ENCODE measurements at places on chromosomes 11 and 22.

DNA sequence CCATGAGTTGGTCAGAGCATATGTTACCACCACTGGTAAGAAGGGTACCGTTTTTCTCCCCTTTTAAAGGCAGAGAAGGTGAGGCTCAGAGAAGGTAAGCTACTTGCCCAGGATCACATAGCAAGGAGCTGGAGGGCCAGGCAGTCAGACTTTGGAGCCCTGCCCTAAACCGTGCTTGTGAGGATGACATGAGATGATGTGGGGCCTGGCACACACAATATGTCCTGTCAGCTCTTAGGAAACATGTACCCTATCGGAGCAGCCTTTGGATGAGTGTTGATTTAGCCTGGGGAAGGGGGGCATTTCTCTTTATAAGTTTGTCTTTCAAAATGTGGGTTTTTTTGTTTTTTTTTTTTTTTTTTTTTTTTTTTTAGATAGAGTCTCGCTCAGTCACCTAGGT, 100.5 kb upstream of the CRYBB3 start:
- DNase-seq: no peak

GRCh38 chr11:69711822-69712801, 8.3 kb upstream of the FGF19 start:
- DNase-seq: no peak

DNA sequence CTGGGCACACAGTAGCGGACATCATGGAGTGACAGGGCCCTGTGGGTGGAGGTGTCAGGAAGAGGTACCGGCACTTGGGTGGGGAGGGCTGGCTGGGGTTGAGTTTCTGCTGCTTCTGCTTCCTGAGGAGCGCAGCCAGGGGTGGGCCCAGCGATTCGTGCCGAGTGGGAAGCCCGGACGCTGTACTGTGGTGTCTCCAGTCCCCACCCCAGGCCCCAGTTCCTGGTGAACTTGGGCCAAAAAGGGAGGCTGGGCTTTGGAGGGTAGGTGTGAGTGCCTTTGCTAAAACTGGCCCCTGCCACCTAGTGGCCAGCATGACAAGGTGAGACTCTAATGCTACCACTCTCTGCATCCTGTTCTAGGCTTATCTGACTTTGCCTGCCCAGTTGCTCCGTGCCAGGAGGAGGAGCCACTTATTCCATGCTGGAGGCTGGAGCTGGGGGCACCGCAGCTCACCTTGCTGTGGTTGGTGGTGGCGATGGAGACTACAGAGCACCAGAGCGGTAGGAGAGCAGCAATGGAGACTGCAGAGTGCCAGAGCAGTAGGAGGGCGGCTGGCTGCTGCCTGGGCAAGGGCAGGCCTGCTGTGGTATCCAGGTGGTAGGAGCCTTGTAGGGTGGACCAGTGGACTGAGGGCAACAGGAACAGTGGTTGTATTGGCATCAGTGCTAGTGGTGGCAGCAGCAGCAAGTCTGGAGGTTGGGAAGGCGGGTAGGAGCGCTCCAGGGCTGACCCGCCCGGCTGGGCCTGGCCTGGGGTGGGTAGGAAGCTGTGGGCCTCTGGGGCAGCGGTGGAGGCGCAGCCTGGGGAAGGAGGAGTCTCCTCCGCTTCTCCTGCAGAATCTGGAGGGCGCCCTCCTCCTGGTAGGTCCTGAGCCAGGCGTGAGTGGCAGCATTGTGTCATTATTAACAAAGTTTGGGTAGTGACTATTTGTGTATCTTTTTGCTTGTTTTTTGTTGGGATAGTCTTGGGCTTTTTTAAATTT, 2.2 kb upstream of the RFPL2 start:
- DNase-seq: no peak

DNA sequence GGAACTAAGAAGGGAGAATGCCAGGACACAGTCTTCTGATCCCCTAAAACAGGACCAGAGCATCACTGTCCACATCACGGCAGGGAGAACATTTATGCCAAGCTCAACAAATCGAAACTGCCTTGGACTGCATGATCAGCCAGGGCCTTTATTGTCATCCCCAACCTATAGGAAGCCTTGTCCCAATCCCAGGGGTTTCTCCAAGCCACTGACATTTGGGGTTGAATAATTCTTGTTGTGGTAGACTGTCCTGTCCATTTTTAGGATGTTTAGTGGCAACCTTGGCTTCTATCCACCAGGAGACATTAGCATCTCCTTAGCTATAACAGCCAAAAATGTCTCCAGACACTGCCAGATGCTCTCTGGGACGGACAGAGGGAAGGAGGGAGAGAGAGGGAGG, 37.1 kb downstream of the RPL27A start:
- DNase-seq: no peak

DNA sequence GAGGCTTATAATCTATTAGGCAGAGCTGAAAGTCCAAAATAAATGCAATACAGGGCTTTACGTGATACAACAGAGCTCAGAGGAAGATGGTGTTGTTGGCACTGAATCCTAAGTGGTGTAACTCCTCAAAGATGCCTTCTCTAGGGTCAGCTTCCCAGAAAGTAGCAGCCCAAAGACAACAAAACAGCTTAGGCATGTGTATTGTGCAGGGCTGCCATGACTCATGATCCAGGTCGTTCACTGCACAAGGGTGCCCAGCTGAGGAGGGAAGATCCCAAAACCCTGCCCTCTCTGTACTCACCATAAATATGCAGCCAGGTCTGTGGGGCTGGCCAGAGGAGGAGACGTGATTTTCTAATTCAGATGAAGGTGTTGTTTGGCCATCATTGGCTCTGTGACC, 59.4 kb upstream of the NNMT start:
- no peak for DNase-seq

- DNase-seq: no peak
These were observed 78.9 kb upstream of the MPPED2 start for GRCh38 chr11:30665067-30665466.

- no peak for DNase-seq
These were observed 271.9 kb downstream of the RAB38 start for GRCh38 chr11:87903345-87903744.

- DNase-seq: peak; percentile 70
These were observed 104.7 kb downstream of the ETS1 start for GRCh38 chr11:128482512-128483191.

- DNase-seq: no peak
These were observed 49.9 kb downstream of the TRAF6 start for GRCh38 chr11:36460220-36460619.

DNA sequence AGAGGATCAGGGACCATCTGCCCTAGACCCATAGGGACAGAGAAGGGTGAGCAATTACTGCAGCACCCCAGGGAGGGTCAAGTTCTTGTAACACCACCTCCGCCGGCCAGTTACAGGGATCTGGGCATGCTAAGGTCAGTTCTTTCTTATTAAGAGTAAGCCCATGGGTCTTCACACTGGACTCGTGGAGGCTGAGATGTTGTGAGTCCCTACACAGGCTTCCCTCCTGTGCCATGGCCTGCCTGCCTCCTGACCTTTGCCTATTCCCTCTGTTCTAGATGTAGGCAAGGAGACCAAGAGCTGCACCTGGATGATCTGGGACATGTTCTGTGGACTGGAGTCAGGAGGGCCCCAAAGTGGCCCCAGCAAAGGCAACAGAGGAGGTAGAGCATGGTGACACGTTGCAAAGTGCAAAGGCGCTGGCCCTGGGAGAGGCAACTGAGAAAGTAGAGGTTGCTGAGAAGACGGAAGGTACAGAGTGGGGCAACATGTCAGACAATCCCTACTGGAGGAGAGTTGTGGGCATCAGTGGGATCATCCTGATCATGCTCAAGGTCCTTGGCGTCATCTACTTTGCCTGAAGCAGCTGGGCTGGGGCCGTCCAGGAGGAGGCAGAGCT, 16.3 kb upstream of the GNAZ start:
- DNase-seq: no peak

GRCh38 chr22:24481641-24482040, 13.5 kb upstream of the UPB1 start:
- DNase-seq: no peak

- no peak for DNase-seq
These were observed 28.8 kb upstream of the P2RY2 start for GRCh38 chr11:73189315-73189714.

GRCh38 chr22:35349704-35350538, 31.0 kb upstream of the HMOX1 start:
- no peak for DNase-seq

GRCh38 chr11:7896009-7896785, 34.9 kb downstream of the OR10A6 start:
- no peak for DNase-seq

GRCh38 chr11:131867457-131868257, 497.2 kb downstream of the NTM start:
- DNase-seq: peak; percentile 70

- DNase-seq: no peak
These were observed 32.5 kb downstream of the PDE3B start for GRCh38 chr11:14676068-14676467.

DNA sequence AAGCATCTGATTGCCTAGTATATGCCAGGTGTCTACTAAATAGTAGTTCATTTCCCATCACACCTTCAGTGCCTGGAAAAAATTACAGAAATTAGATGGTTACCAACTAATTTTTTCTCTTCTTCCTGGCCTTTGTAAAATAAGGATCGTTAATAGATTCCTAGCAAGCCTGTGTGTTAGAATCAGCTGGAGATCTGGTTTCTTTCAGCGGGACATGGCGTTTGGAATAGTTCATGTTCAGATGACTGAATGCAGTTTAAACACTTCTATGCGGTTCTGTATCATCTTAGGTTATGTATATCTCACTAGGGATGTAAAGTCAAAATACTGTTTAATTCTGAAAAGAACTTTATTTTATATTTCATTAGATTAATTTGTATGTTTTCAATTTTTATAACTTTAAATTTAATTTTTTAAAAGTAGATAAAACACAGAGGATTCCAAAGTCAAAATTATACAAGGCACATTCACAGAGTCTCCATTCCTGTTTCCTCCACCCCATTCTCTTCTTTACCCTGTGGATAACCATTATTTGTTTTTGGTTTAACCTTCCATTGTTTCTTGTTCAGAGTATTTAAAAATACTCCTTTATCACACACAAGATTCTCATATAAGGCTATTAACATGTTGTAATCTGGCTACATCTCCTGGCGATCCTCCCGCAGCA, 132.8 kb downstream of the ATXN10 start:
- DNase-seq: no peak

- no peak for DNase-seq
These were observed 15.5 kb downstream of the DCPS start for GRCh38 chr11:126319374-126319740.

GRCh38 chr11:72088076-72088808, 7.6 kb downstream of the LRRC51 start:
- DNase-seq: no peak

DNA sequence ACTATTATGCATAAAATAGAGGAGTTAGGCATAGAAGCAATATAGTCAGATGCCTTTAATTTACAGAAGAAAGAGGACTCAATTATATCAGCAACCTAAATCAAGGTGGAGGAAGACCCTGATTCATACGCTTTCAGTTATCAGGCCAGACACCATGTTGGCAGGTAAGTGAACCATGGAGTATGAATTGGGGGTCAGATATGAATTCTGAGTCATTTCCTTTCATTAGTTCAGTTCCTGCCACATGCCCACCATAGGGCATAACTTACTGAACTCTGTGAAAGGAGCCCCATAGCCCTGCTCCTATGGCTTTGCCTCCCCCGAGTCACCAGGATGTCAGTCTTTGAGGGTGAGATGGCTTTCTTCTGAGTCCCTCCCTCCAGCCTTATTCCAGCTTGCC, 15.1 kb downstream of the PATE2 start:
- DNase-seq: no peak

DNA sequence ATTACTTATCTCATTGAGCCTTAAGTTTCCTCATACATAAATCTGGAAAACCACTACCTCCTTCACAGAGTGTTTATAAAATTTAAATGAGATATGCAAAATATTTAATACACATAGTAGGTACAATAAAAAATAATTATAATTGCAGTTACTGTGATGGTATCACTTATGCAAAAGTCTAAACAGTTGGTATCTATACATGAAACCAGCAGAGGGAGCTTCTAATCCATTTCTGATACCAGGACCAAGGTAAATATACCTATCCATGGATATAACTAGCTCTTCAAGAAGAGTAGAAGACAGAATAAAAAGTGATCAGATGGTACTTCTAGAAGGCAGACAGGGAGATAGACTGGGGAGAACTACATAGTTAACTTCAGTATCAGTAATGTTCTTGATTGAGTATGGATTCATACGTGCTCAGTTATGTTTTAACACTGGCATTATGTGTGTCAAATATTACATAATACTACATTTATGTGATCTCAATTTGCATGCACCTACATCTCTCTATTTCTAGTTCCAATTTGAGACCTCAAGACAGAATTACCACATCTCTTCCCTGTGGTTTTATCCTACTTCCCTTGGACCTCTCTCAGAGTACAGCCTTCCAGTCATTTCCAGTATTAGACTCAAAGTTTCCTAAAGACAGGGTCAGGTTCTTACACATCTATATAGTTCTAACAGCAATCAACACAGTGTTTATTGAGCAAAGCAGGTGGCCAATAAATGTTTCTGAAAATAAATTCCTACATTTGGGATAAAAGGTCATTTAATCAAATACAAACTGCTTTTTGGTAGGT, 13.7 kb upstream of the TSG101 start:
- DNase-seq: no peak

- peak; percentile 83 for DNase-seq
These were observed 39.8 kb downstream of the IL18BP start for GRCh38 chr11:72038491-72038890.

DNA sequence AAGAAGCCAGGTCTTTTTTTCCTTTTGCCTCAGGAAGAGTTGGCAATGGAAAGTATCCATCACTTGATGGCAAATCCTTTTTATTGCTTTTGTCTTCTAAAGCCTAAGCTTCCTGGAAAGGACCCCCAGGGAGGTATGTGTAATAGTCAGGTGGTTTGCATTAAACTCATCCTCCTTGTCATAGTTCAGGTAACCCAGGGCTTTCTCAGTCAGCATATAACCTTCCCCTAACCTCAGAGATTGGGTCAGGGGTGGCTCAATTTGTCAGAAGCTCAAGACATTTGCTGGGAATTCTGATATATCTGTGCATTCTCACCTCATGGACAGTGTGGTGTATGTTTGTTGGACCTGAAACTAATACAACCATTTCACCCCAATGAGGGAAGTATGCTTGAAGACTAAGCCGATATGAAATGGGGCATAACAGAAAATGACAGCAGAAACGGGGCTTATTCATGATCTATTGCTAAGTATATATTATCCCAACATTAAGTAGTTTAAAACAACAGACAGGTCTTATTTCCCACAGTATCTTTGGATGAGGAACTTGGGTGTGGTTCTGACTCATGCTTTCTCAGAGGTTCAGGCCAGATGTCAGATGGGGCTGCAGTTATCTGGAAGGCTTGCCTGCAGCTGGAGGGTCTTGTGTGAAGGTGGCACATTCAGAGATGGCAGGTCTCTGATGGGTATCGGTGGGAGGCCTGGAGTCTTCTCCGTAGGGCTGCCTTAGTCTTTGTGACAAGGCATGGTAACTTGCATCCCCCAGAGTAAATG, 135.8 kb upstream of the SPON1 start:
- DNase-seq: no peak

- no peak for DNase-seq
These were observed 31.6 kb downstream of the MARK2 start for GRCh38 chr11:63870351-63871140.
